ENCODE measurements at places on chromosomes 7 and 10.

DNA sequence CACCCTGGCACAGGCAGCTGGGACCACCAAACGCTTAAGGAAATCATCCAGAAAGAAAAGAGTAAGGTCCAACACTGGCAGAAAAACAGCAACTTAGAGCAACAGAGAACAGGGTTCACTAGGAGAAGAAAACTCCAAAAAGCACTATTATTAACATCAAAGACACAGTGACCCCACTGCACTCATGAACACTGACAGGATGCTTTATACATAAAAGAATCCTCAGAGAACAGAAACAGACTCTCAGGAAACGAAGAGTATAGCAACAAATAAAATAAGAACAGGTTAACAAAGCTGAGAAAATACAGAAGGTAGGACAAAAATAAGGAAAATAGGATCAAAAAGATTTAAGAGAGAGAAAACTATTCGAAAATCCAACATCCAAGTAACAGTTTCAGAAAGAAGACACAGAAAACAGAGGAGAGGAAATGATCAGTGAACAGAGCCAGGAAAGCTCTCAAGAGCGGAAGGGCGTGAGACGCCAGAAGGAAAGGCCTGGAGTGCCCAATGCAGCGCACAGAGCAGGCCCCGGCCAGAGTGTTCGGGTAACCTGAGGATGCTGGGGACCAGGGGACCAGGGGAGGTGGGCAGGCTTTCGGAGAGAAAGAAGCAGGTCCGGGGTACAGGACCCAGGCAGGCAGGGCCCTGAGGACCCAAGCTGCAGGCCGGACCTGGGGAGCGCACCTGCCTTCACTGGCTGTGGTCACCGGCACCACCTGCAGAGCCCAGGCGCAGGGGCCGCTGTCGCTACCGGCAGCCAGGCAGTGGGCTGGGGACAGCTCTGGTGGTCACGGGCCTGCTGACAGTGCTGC, 258.2 kb downstream of the MAD1L1 start:
- DNase-seq = no peak

- DNase-seq = no peak
Measured at GRCh38 chr10:132499367-132499685, 38.3 kb upstream of the INPP5A start.

DNA sequence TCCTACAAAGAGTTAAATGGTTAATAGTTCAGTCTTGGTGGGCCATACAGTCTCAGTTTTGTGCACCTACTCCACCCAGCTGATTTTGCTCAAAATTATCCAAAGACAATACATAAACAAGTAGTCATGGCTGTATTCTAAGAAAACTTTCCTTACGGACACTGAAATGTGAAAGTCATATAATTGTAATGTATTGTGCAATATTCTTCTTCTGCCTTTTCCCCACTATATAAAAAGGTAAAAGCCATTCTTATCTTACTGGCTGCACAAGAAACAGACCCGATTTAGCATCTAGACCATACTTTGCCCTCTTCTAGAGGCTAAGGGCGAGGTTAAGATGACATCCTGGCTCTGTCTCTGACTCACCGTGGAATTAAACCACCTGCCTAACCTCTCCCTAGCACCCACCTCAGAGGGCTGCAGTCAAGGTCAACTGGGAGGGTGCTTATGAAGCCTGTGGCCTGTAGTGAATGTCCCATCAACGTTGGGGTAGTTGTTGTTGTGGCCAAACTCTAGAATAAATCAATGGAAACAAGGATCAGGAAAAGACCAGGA, 63.8 kb upstream of the DOCK1 start:
- no peak for DNase-seq

DNA sequence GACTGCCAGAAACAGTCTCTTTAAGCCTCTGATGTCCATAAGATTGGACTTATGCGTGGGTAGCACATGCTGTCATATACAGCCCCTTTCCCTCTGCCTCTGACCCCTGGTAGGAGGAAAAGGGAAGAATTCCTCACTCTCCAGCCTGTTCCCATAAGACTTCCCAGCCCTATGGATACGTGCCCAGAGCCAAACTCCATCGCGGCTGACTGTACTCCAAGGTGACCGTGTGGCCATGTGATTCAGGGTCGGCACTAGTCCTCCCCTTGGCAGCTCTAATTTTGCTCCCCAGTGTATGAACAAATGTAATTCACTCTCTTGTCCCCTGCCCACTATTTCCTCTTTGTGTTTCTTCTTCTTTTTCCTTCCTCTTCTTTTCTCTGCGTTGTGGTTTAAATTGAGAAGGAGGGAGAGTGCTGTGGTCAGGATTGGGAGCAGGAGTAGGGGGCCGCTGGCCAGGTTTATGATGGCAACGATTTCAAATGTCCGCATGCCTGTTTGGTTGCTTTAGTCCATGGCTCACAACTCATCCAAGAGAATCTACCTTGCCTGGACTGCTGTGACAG, 43.8 kb downstream of the PRLHR start:
- DNase-seq = no peak

DNA sequence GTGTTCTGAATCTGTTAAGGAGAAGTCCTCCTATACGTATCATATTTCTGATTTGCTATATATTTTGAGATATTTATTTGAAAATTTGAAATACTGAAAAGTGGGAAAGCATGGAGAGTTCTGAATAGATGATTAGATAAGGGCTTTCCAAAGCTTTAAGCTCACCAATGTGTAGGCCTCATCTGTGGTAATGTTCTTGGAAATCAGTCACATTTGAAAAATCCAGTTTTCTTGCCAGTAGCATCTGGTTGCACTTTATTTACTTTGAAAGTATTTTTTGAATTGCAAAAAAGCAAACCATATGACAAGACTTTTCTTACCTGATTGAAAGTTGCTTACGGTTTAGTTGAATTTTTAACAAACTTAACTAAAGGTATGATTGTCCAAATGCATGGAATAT, 21.7 kb downstream of the ADD3 start:
- no peak for DNase-seq

- no peak for DNase-seq
Measured at GRCh38 chr10:128930515-128930914, 536.5 kb upstream of the MGMT start.

DNA sequence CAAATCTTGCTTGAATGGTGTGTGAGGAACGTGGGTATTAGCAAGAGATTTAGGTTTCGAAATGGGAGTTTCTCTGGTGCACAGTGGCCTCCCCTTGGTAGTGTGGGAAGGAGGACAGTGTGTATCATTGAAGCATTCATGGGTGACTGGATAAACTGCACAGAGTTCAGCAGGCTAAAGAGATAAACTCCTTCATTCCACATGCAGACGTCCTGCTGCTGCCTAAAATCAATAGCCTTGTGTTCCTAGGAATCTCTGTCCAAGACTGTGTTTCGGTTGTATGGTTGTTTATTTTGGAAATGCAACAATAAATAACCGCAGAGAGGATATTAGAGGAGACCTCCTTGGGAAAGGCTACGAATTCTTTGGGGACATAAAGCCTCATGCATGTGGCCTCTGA, 100.9 kb upstream of the FAM171A1 start:
- no peak for DNase-seq

GRCh38 chr7:45290880-45291279, 133.3 kb downstream of the RAMP3 start:
- no peak for DNase-seq

DNA sequence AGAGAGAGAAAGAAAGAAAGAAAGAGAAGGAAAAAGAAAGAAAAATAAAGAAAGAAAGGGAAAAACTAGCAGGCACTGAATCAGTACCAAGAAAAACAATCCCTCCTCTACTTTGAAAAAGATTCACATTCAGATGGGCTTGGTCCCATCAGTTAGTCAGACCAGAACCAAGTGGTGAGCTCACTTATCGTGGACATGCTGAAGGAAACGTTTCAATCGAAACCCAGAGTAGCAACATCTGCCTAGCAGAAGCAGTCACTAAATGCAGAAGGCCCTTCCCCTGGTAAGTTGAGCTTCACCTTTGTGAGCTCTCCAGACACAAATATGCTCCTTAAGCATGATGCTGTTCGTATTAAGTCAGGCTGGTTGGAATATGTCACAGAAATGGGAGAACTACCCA, 167.7 kb downstream of the TRIL start:
- no peak for DNase-seq

All from epithelial cell of prostate (primary cell).